ENCODE measurements at places on chromosomes 5 and 9.

- DNase-seq = no peak
These were observed 109.9 kb downstream of the UGCG start for GRCh38 chr9:112006361-112007020.

- no peak for DNase-seq
These were observed 74.3 kb downstream of the SLC44A1 start for GRCh38 chr9:105318729-105319191.

- no peak for DNase-seq
These were observed 71.9 kb downstream of the UBAP1 start for GRCh38 chr9:34250721-34251120.

- no peak for DNase-seq
These were observed 114.7 kb upstream of the TXNDC8 start for GRCh38 chr9:110452227-110452801.

DNA sequence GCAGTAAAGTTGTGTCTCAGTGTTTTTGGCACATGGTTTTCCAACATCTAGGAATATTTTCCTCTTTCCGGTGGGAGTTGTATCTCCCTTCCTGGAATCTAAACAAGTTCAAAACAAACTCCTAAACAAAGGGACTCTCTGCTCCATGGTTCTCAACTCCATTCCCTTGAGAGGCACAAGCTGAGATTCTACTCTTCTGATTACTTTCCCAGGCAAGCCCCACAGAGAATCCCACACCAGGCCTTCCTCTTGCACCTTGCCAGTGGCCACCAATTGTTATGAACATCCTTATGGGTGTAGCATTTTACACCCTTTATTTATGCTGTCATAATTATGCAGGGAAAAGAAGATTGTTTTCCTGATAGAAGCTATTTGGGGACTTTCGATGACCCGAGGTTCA is 25.8 kb upstream of the SH3TC2 start:
- DNase-seq = no peak

GRCh38 chr5:149932445-149933350 is 11.9 kb downstream of the PDE6A start:
- no peak for DNase-seq

- no peak for DNase-seq
These were observed 199.5 kb downstream of the ALDH1A1 start for GRCh38 chr9:72753266-72753893.

DNA sequence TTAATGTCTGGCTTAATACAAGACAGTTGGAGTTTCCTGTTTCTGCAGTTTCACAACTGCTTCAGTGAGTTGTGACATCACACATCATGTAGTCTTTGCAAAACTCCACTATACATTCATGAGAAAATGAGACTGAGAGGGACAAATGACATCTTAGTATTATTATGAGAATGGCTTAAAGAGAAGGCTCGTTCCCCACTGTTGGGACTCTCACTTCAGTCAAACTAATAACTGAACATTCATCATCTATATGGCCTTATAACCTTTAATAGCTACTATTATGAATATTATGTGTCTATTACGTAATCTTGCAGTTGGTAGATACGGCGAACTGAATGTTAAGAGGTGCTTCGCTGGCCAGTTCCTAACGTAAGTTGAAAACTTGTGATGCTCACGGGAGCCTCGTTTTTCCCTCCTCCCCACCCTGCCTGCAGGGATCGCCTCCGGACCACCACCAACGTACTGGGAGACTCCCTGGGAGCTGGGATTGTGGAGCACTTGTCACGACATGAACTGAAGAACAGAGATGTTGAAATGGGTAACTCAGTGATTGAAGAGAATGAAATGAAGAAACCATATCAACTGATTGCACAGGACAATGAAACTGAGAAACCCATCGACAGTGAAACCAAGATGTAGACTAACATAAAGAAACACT is 79.4 kb downstream of the SLC1A3 start:
- DNase-seq = no peak

GRCh38 chr5:139848508-139849100 is 53.0 kb downstream of the PSD2 start:
- no peak for DNase-seq

DNA sequence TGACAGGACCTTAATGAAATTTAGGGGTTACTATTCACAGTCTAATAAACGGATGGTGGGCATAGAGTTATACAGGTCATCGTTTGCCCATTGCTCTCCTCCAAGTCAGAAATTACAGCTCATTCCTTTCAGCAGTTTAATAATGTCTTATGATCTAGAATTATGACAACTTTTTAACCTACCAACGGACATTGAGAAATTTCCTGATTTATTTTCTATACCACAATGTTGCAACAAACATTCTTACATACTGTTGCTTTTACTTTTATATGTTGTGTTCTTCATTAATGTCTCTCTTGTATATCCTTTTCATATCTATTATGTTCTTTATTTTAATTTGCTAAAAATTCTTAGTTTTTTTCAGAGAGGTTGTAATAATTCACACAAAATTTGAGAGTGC is 152.8 kb upstream of the PRLR start:
- DNase-seq = no peak

GRCh38 chr9:93699650-93700049 is 123.3 kb downstream of the PHF2 start:
- no peak for DNase-seq

DNA sequence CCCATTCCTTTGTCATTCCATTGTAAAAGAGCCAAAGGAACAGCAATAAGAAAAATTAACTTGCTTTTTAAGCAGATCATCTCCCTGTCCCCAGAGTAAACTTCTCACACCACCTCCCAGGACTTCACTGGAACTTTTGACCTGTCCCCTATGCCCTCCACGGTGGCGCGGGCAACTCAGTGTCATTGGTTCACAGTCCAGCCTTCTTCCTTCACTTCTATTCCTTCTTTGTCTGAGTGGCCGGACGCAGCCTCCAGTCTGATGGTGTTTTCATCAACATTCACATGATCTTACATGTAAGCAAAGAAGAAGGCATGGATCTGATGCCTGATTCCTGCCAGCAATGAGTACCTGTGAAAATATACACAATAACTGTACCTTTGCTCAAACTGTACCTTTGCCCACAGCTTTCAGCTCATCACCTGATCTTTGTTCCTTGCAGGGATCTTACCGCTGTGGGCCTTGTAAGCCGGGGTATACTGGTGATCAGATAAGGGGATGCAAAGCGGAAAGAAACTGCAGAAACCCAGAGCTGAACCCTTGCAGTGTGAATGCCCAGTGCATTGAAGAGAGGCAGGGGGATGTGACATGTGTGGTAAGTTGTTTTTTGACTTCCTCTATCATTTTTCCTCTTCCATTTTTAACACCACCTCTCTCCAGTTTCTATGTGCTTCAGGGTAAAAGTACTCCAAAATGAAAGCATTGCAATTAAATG is 32.5 kb downstream of the THBS4 start:
- DNase-seq = no peak

- DNase-seq = no peak
These were observed 139.0 kb downstream of the FOCAD start for GRCh38 chr9:20823051-20823450.

GRCh38 chr9:129237164-129237611 is 59.1 kb upstream of the IER5L start:
- DNase-seq = no peak

DNA sequence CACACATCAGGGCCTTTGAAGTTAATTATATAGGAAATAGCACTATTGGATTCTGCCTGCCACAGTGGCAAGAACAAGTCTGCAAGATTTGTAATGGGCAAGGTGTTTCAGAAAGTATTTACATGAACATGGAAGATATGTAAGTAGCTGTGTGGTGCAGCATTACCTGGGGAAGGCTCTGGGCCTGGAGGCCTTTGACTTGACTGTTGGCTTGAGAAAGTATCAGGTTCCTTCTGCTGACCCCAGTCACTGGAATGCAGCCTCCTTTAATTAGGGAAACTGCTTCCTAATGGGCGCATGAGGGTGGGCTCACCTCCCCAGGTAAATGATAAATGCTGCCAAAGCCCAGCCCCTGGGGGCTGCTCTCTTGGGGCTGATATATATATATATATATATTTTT is 102.7 kb downstream of the GALNT10 start:
- DNase-seq = no peak

DNA sequence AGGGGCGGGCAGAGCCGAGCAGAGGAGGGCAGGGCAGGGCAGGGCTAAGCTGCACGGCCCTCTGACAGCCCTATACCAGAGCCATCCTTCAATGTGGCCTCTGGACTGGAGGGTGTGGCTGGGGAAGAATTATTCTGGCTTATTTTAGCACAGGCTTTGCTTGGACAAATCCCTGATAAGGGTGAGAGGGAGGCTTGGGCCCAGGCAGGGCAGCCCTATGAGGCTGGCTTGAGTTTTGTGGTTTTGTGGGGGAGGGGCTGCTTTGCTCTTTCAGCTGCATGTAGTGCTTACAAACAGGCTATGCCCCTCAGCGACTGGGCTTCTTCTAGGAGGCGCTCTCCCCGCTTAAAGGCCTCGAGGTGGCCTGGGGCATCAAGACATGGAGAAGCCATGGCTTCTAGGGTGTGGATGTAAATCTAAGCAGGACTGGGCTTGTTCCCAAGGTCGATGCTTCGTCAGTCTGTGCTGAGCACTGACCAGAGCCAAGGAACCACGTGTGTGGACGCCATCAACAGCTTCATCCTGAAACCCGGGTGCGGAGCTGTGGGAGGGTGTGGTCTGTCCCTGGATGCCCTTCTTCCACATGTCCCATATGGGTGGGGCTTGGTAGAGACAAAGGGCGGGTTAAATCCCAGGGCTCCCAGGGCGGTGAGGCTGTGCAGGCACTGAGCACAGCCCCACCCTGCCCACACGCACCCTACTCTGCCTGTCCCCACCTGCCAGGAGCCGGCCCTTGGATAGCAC is 45.7 kb upstream of the IPPK start:
- DNase-seq = no peak

- no peak for DNase-seq
These were observed 9.2 kb downstream of the CEP72 start for GRCh38 chr5:621341-621761.

DNA sequence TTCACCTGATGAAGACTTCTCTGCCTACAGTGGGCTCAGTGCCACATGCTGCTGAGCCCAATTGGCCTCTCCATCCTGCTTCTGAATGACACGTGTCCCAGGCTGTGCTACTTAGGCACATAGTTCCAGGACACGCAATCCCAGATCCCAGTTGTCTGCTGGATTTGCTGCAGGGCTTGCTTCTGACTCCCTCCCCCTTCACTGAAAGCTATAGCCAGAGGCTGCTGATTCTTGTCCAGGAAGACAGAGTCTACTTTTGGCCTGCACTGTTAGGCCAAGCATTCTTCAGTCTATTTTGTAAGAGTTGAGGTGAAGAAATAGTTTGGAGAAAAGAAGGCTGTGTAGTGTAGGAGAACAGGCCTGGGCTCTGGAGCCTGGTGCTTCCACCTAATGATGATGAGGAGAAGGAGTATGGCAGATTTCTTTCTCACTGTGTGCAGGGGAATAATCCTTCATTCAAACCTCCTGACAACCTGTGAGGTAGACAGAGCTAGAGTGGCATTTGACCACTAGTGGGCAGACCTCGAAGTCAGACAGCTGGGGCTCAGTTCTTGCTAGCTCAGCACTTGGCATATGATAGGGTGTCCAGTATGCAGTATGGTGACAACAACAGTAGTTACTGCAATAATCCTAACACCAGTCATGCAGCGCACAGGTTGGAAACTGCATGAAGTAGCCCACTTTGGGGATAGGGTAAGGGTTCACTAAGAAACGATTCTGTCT is 19.5 kb upstream of the ASPN start:
- DNase-seq = no peak

- DNase-seq = no peak
These were observed 48.6 kb downstream of the ANXA2R start for GRCh38 chr5:42991404-42992087.

DNA sequence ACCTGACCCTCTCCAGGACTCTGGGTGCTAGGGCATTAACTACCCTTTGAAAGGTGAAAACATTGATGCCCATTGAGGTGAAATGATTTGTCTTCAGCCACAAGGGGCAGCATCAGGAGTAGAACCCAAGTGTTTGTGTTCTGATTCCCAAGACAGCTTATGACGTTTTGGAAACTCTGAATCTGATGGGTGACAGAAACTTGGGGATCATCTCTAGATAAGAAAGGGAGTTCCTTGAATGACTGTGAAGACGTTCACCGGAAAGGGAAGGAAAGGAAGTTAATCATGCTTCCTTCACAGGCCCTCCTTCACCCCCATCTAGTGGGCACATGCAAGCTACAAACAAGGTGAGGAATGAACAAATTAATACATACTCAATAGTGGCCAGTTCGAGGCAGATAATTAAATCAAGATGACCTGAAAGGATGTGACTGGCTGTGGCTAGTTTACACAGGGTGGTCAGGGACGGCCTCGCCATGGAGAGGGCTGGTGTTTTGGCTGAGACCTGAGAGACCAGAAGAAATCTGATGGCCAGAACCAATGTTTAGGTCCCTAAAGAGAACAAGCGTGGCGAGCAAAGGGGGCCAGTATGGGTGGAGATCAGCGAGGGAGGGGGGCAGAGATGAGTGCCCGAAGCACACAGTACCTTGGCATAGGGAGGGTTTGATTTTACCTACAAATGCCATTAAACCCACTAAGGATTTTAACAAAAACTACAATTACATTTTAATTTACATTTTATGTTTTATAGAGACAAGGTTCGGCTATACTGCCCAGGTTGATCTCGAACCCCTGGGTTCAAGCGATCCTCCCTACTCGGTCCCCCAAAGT is 937 bp upstream of the SLC26A2 start:
- no peak for DNase-seq

DNA sequence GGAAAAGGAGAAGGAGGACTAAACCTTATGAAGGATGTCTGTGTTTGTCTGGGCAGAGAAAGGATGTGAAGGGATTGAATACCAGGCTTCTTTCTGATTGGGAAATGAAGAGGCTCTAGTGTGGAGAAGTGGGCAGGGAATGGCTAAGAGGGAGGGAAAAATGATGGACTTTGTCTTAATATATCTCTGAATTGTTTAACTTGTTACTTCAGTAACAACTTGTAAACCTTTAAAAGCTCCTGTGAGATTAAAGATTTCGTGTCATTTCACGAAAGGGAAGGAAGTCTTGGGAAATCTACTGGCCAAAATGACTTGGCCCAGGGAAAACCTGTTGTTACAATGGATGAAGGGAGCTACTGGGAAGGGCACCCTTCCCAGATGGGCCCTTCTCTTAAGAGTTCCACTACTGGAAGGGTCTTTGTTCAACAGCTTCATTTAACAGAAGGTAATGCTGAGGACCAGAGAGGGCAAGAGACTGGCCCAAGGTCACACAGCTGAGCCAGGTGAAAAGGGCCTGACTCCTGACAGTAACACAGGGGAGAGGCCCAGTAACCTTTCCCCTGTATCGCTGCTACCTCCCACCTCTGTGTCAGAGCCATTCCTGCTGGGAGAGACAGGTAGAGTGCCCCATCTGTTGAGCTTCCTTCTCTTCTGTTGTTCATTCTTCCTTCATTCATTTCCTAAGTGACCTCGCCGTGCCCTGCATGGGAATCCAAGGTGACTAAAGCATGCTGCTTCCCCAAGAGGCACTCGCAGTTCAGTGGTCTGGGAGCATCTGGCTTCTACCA is 5.1 kb upstream of the TCOF1 start:
- no peak for DNase-seq
